Stimulated activated CD8-positive, alpha-beta memory T cell treated with anti-CD3 and anti-CD28 coated beads, Interleukin-7, amount 100 ng/mL, for 24 hours (primary cell): ENCODE measurements at places on chromosomes 3 and 15.

DNA sequence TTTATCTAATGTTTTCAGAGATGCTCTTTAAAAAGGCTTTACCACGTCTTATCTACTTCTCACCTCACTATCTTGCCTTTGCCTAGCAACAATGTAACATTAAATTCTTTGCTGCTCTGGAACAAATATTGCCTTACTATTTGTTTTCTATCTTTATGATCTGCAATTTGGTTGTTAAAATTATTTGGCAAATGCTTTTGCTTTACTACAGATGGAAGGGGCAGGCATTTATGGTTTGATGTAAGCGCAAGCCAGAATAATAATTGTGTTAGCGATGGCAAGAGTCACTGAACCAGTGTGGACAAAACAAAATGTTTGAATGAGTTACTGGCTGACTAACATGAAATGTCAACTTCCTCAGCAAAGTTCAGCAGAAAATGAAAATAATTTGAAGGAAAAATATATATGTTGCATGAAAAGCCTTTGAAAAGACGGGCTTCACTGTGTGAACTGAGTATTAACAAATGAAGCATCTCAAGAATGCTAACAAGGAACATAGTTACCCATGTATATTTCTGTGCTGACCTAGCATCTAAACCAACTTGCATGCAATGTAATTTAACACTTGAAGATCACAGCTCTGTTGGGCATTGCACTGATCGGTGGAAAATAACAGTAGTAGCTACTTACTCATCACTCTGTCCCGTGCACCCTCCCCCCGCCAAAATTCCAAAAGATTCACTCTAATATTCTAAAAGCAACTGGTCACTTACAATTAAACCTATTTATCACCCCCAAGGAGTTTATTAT lies 454.0 kb upstream of the ARHGEF26 start:
- no peak for DNase-seq

DNA sequence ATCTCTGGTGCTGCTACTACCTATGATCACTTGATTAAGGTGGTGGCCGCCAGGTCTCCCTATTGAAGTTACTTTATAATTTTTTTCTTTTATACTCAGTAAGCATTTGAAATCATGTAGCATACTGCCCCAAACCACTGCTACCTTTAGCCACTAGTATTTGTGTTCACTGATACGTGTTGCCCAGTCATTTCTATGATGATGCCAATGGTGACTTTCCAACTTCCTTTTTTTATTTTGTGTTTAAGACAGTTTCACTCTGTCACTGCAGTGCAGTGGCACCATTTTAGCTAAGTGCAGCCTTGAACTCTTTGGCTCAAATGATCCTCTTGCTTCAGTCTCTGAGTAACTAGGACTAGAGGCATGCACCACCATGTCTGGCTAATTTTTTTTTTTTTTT lies 598.2 kb downstream of the NAALADL2 start:
- DNase-seq = no peak

GRCh38 chr15:94682171-94682570 lies 450.8 kb downstream of the MCTP2 start:
- DNase-seq = no peak

- no peak for DNase-seq
These were observed 1.1 kb downstream of the SAMMSON start for GRCh38 chr3:70000563-70001081.

DNA sequence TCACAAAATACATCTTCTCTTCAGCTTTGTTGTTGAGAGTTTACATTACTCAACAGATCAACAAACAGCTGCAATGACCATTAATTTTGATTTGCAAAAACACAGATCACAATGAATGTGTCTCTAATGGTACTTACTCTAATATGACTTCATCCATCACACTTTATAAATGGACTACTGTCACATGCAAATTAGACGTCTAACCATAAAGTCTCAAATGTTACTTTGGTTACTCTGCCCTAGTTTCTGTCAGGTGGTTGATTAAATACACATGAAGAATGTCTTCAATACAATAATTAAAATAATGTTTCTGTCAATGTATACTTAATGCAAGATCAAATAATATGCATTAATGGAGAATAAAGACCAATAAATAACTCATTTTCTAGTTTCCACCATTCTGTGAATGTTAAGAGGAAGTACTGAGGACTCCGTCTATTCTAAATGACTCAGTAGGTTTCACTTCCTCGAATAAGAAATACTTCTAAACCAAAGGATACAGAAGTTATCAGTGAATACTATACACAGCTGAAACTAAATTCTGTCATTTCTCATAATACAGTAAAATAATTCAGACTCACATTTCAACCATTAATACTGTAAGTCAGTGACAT lies 145.8 kb downstream of the CBLB start:
- no peak for DNase-seq

DNA sequence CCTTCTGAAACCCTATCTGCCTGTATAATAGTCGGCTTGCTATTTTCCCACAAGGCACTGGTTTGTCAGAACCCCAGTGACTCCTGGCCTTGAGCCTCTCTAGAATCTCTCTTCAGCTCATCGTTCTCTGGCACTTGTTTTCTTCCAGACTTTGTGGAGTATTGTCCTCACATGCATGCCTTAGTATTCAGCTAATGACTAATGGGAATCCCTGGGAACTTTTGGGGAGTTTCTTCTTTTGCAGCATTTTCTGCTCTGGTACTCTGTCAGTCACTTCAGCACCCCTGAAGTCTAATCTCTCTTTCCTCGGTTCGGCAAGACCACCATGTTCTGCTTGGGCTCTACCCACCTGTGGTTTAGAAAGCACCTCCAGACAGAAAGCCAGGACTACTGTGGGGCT lies 35.8 kb upstream of the THRB start:
- no peak for DNase-seq

- DNase-seq = no peak
These were observed 5.3 kb upstream of the TXNRD3 start for GRCh38 chr3:126659915-126660886.

DNA sequence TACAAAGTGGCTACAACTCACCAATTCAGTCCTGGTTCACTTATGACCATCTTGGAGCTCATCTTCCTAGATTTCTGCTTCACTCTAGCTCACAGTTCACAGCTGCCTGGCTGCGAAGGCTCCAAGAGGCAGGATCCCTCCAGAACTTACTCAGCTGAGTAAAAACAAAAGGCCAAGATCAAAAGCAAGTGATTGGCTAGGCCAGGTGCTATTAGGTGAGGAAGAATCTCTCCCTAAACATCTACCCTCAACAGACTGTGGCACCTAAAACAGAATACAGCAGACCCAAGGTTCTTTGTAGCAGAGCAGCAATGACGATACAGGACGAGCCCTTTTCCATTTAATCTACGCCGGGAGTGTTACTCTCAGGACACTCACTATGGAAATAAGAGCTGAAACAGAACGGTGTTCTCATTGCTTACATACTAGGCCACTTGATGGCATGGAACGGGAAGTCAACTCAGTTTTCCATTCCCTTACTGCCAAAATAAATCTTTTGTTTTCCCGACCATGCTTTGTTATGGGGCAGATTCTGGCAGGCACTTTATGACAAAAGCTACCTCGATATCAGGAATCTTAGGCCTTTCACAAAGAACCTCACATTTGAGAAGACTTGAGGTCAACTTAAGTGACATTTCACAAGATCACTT lies 901 bp downstream of the ICE2 start:
- DNase-seq = no peak

GRCh38 chr3:147915057-147915456 lies 505.9 kb downstream of the ZIC1 start:
- no peak for DNase-seq

DNA sequence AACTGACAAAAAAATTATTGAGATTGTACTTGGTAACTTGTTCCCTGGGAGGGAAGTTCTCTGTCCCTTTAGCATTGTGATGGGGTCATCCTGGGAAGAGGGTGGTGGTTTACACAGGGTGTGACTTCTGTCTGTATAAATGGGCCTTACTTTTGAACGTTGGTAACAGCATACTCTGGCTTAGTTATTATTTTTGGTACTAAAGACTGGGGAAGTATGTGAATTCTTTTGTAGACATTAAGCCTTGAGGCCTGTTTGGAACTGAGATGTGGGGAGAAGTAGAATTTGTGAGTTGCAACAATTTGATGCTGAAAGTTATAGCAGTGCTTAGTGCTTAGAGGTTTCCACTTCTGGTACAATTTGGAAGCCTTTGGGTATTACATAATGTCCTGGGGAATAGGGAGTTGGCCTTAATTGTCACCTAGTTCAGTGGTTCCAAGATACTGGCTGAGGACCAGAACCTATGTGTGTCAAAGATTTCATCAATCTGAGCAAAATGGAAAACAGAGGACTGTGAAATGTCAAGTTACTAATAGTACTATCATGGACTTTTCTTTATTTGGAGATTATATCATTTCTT lies 15.9 kb downstream of the TLNRD1 start:
- no peak for DNase-seq

DNA sequence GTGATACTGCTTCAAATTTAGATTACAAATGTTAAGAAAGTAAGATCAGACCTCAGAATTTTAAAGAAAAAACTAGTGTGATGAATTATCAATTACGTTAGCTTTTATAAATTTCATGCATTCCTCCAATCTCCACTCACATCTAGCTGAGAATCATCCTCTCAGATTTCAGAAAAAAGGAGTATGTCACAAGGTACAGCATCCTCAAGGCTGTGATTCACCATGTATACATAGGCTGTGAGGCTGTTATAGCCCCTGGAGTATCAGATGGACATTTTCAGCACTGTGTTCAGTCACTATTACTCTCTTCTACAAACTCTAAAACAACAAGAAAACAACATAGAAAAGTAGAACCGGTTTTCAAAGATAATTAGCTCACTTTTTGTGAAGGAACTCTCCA lies 214.4 kb downstream of the PCCB start:
- no peak for DNase-seq

DNA sequence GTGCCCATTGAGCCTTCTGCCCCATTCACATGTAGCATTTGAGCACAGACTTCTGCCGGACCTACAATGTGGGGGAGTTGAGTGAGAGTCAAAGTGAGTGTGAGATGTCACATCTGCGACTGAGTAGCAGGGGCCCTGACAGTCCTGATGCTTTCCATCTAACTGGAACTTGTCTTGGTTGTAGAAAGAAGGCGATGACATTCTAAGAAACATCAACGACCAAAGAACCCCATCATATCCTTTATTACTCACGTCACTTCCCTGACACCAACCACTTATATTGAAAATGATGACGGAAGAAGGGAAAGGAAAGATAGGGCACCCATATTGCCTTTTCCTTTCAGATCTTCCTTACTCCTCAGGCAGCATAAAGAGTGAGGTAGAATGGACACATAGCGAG lies 30.5 kb downstream of the SMAD3 start:
- DNase-seq = no peak

DNA sequence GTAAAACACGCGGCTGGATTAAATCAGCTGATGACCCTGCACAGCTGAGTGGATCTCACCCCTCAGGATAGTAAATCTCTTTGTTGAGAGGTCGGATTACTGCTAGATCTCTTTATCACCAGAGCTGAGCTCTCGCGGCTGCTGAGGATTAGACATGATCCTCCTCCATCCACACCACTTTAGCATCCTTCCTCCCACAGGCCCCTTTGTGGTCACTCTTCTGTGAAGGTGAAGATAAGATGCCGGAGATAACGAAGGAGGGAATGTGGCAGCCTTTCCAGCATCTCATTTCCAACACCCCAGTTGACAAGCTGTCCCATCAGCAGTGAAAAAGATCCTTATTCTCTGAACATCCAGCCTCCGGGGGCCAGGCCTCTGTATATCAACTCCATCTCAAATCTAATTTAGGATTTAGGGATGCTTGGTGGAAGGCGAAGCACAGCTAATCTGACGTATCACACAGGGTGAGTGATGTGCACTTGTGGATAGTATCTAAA lies 47.5 kb upstream of the SELENOK start:
- no peak for DNase-seq

- DNase-seq = no peak
These were observed 77.2 kb downstream of the RTP4 start for GRCh38 chr3:187445356-187445755.
